D721Med (cell line): ENCODE measurements at places on chromosomes 7 and 10.

- no peak for DNase-seq
These were observed 95.2 kb downstream of the PRPF18 start for GRCh38 chr10:13681960-13682359.

GRCh38 chr7:88140947-88141346 lies 78.9 kb downstream of the SRI start:
- DNase-seq, result no peak

DNA sequence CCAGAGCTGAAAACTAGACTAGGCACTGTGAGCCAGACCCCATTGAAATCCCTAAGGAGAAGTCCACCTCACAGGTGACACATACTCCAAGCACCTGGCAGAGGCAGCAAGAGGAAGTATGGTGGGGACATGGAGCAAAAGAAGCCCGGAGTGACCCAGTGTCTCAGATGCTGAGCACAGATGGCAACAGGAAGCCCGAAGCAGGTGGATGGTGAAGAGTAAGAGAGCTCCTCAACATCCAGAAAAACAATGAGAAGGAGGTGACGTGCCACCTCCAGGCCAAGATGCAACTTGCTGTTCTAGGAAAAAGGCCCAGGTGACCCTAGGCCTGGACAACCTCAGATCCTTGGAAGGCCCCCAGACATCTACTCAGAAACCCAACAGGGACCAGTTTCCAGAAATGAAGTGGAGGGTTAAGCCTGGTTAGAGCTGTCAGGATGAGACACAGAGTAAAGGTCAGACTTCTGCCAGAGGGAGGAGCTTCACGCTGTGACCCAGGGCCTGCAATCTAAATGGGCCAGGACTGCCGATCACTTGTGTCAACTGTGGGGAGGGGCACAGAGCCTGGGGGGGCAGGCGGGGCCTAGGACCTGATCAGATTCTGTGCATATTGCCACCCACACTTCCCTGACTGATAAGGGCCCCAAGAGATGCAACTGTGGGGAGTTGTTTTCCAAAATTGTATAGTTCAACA lies 2.4 kb upstream of the COBL start:
- no peak for DNase-seq

DNA sequence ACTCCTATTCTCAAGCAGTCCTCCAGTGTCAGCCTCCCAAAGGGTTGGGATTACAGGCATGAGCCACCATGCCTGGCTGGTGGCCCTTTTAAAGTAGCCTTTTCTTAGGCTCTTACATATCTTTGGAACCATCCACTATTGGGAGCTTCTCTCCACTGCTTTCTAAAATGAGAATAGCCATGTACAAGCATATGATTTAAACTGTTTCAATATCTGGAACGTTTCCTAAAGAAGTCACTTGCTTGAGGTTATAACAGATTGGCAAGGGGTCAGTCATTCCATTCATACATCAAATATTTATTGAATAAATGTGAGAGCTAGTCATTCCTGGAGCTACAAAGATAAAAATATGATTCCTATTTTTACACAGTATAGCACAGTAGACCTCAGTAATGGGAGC lies 97.4 kb upstream of the LRGUK start:
- DNase-seq, result no peak

DNA sequence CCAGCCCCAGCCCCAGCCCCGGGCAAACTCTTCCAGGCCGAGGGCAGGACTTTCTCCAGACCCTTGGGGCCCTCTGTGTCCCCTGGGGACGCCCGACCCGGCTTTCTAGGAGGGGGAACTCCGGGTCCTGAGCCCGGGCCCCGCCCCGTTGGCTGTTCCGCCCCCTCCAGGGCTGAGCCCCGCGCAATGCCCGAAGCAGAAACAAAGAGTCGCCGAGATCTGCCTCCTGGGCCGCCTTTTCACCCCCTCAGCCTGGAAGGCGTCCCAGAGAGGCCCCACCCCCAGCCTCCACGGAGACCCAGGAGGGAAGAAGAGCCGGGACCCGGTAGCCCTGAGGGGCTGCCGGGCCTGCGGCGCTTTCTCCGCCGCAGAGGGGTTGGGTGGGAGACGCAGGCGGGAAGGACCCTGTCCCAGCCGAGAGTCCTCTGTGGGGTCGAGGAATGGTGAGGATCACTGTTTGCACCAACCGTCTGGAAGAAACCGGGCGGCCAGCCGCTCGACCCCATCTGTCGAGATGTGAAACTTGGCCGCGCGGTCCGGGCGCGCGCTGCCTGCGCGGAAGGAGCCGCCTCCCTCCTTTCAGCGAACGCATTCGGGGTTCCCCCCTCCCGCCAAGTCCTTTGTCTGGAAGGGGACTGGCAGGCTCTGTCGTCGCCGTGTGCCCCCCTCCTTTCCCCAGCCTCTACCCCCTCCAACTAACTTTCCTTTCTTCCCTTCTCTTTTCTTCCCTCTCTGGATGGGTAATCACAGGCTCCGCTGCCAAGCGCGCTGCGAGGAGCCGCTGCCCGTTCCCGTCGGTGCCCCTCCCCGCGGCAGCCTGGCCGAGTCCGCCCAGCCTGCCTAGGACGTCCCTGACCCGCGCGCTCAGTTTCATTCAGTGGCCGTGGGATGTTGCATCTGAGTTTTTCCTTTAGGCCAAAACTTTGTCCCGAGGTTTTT lies 10.2 kb downstream of the EN2 start:
- DNase-seq, result no peak

- no peak for DNase-seq
These were observed 412.6 kb downstream of the GFRA1 start for GRCh38 chr10:115860182-115861107.

DNA sequence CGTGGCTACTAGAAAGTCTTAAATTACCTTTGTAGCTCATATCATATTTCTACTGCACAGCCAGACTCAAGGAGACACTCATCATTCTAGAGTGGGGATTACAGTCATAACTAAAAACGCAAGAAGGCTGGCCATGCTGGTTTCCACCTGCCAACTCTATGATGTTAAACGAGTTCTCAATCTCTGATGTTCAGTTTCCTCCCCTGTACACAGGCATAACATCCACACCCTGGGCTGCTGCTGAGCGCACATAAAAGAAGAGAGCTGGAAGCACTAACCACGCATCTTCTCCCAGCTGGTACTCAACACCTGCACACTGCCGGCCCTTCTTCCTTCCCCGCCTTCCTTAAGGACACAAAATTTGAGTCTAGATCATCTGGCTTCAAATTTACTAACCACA lies 60.5 kb downstream of the SORBS1 start:
- no peak for DNase-seq

- no peak for DNase-seq
These were observed 285 bp downstream of the CSTF2T start for GRCh38 chr10:51699145-51699474.

DNA sequence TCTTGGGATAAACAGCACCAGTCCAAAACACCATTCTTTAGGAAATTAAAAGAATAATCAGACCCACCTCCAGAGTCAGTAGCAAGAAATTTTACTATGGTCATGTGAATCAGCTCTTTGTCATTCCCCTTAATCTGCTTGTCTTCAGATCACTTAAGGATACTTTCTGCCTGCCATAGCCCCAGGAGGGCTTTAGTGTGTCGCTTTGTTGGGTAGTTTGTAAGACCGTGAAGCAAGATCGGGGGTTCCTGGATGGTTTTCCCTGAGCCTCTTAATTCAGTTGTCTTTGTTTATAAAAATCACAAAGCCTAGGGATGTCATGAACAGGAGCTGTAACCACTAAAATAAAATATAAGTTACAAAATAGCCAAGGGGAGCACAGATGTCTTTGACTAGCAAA lies 223.6 kb downstream of the RELN start:
- DNase-seq, result no peak

DNA sequence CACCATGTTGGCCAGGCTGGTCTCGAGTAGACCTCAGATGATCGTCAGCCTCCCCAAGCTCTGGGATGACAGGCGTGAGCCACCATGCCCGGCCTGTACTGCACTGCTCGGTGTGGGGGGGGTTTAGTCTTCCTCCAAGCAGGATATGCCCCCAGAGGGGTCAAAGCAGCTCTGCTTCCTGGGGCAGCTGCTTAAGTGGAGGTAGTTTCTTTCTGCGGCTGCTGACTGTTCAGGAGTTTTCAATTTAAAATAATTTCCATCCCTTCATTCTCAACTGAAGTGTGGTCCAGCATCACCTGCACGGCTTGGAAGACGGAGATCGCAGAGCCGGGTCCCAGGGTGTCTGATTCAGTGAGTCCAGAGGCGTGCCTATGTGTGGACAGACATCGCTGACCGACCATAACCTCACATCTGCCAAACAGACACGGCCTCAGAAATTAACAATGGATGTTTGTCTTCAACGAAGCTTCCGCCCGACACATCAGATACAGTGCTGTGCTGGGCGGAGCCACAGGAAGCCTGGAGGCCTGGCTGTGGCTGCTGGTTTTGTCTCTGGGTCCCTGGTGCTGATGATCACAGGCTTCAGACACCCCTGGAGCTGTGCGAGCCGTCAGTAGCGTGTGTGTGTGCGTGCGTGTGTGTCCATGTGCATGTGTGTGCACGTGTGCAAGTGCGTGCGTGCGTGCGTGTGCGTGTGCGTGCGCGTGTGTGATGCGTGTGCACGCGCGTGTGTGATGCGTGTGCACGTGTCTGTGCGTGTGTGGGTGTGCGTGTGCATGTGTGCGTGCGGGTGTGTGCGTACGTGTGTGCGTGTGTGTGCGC lies 226.5 kb upstream of the PITRM1 start:
- DNase-seq, result no peak

GRCh38 chr10:50514995-50515394 lies 108.8 kb downstream of the SGMS1 start:
- DNase-seq, result no peak

GRCh38 chr10:13704964-13705363 lies 118.2 kb downstream of the PRPF18 start:
- DNase-seq, result no peak

- no peak for DNase-seq
These were observed 108.3 kb upstream of the HDAC9 start for GRCh38 chr7:18387191-18387735.

- no peak for DNase-seq
These were observed 7.6 kb downstream of the PLA2G12B start for GRCh38 chr10:72946963-72947362.

- no peak for DNase-seq
These were observed 293.5 kb downstream of the SFMBT2 start for GRCh38 chr10:7117177-7117799.

DNA sequence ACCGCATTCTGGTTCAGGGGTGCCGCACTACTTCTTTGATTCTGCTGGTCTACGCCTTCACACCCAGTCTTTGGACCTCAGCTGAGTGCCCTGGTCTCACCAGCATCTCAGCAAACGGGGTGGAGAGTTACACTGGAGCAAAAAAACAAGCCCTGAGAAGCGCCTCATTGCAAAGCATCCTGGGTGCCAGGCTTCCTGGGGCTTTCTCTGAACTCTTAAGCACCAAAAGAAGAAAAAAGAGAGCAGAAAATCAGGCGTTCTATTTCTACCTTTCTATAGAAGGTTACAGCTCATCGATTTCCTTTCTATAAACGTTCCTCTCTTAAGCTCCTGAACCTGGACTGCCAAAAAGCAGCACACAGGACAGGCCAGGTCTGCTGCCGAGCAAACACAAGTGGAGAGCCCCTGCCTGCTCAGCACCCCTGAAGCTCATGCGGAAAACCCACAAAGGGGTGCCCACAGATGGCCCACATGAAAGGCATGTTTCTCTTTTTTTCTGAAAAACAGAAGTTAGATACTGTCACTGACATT lies 217.9 kb downstream of the SFMBT2 start:
- DNase-seq, result no peak

DNA sequence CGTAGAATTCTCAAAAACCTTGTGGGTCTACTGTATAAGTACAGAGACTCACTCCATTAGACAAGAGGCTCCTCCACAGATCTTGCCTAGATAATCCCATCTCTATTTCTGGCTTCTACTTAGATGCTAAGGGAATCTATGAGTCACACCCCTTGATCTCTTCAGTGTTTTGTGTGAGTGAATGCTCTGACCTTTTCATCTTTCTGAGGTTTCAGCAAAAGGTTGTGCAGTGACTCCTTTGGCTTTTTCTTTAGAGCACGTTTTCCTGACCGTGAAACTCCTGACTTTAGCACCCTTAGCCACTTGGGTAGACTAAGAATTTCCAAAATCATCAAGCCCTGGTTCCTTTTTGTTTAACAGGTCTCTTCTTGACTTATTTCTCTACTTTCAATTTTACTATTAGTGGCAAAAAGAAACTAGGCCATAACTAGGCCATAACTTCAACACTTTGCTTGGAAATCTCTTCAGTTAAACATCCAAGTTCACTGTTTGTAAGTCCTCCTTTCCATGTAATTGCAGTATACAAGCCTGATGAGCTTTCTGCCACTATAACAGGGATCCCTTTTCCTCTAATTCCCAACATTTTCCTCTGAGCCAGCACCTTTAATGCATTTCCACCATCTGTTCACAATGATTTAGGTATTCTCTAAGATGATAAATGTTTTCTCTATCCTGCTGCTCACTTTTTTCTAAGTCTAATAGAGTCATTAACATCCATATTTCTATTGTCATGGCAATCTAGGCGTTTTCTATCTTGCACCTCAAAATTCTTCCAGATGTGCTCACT lies 19.4 kb downstream of the COPG2 start:
- DNase-seq, result no peak

- no peak for DNase-seq
These were observed 15.7 kb downstream of the PPP3CB start for GRCh38 chr10:73480158-73480557.

DNA sequence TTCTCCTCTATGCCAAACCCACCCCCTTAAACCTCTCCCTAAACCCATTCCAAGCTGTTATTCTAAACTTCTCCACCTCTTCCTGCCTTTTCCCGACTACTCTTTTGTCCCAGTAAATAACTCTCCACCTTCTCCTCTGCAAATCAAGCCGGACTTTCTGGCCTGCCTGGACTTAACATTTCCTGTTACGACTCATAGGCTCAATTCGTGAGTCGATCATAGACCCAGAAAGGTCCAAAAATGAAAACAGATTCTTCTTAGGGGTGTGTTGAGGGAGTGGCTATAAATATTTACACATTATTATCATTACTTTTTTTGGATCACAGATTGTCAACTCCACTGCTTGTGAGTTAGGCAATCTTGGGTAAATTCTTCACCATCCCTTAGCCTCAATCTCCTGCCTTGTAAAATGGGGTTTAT lies 59.0 kb upstream of the HABP2 start:
- DNase-seq, result no peak

- DNase-seq, result no peak
These were observed 120.9 kb upstream of the ZNF438 start for GRCh38 chr10:31152421-31153135.

DNA sequence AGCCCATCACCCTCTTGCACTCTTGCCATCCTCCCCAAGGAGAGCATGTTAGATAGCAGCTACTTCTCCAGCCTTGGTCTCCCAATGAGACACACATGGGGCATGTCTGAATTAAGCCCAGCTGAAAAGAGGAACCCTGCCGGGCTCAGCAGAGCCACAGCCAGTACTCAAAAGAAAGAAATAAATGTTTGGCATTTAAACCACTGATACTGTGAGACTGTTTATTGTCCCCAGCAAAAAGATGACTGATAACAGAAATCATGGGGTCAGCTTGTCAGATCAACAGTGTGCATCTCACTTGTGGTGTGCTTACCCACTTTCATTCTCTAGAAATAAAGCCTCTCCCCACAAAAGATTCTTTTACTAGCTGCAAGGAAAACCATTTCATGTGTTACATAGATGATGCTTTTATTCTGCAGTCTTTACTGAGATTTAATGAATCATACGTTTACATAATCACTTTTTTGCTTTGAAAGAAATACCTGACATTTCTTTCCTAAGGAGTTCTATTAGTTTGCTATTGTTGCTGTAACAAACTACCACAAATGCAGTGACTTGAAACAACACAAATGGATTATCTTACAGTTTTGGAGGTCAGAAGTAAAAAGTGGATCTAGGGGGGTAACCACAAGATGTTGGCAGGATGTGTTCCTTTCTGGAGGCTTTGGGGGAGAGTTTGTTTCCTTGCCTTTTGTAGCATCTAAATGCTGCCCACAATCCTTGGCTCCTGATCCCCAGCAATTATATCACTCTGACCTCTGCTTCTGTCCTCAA lies 20.9 kb downstream of the ANKRD7 start:
- no peak for DNase-seq
